NT2/D1 (cell line): ENCODE measurements at places on chromosomes 6 and 20.

DNA sequence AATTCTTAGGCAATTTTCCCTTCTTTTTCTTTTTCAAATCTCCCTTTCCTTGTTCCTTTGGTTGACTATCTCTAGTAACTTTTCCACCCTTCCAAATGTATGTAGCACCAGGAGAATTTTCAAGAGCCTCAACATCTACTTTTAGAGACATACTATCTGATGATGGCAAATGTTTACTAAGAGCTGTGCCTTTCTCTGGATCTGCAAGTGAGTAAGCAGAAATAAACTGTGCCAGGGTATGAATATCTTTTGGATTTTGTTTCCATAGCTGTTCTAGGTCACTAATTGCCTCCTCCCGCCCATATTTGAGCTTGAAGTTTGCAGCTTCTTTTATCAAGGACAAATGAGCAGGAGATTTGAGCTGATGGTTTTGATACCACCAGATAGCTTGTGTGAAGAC, 69.5 kb downstream of the GTF2H5 start:
- DNase-seq, result no peak

GRCh38 chr6:45626087-45626891, 248.6 kb upstream of the SUPT3H start:
- DNase-seq, result no peak

DNA sequence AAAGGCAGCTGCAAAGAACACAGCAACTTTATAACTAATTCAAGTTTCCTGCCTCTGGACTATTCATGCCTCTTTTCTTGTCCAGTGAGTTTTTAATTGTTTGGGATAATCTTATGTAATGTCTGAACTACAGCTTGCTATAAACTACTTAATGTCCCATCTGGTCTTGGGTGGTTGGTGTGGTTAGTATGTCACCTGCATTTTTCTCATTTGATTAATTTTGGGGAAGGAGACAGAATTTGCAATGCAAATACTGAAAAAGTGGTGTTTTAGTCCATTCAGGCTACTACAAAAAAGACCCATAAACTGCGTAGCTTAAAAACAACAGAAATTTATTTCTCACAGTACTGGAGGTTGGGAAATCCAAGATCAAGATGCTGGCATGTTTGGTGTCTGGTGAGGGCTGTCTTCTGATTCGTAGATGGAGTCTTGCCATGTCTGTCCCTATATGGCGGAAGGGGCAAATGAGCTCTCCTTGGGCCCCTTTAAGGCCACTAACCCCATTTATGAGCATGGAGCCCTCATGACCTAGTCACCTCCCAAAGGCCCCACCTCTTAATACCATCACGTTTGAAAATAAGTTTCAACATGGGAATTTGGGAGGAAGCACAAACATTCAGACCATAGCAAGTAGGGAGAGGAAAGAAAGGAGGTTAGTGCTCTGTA, 22.4 kb downstream of the RNF8 start:
- no peak for DNase-seq

DNA sequence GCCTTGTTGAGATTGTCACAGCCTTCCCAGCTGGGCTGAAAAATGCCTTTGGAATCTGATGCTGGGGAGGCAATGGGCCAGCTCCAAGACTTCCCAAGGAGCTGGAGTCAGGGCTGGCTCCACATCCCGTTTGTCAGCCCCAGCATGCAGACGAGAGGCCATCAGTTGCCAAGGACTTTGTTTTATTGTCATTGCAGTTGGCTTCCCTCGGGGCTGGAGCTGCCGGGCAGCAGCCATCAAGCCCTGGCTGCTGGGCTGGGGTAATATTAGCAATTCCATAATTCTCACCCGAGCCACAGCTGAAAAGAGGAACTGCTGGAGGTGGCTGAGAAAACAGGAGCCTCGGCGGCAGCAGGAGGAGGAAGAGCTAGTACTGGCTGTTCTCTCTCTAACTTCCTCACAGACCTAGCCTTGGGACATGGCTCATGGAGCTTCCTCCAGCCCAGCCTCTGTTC, 182.5 kb downstream of the CDC5L start:
- DNase-seq, result peak; percentile 27

GRCh38 chr6:33419580-33420490, at the start of gene SYNGAP1:
Gene SYNGAP1 (plus strand): TSS chr6:33420065. CDS start chr6:33420265, 200 bp downstream.
- DNase-seq, result no peak

GRCh38 chr6:50698546-50698945, 14.8 kb upstream of the TFAP2D start:
- DNase-seq, result no peak

- DNase-seq, result no peak
Observed at GRCh38 chr6:42378125-42378524, 73.6 kb downstream of the TRERF1 start.

DNA sequence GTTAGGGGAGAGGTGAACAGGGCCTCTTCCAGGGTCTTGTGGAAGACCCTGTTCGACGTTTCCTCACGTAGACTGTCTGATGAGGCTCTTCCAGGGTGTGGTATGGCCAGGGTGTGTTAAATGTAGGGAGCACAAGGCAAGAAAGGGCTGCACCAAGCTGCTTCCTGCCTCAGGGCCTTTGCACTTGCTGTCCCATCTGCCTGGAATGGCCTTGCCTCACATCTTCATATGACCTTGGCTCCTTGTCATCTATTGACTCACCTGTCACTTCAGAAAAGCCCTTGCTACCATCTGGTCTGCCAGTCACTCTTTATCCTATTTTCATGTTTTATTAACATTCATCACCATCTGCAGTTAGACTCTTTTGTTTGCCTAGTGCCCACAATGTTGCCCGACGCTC, 31.0 kb downstream of the E2F3 start:
- no peak for DNase-seq

GRCh38 chr6:112029045-112029822, 24.7 kb upstream of the CCN6 start:
- peak; percentile 55 for DNase-seq

DNA sequence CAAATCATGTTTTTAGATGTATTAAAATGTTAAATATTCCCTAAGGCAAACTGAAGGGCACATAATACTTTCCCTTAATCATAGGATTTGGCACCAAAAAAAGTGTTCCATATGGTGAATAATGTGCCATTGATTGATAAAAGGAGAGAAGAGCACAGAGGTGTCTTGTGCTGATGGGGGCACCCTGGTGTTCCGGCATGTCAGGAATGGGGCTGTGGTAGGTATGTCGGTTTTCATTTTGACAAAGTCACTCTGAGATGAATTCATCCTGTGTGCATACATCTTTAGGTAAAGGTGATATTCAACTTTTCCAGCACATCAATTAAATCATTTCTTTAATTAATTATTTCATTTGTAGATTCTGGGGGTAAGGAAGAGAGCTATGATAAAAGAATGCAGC, 36.8 kb downstream of the CENPW start:
- no peak for DNase-seq

GRCh38 chr20:56778765-56779195, 149.7 kb downstream of the TFAP2C start:
- DNase-seq, result no peak

GRCh38 chr20:44696315-44696714, 18.9 kb upstream of the CCN5 start:
- DNase-seq, result no peak

DNA sequence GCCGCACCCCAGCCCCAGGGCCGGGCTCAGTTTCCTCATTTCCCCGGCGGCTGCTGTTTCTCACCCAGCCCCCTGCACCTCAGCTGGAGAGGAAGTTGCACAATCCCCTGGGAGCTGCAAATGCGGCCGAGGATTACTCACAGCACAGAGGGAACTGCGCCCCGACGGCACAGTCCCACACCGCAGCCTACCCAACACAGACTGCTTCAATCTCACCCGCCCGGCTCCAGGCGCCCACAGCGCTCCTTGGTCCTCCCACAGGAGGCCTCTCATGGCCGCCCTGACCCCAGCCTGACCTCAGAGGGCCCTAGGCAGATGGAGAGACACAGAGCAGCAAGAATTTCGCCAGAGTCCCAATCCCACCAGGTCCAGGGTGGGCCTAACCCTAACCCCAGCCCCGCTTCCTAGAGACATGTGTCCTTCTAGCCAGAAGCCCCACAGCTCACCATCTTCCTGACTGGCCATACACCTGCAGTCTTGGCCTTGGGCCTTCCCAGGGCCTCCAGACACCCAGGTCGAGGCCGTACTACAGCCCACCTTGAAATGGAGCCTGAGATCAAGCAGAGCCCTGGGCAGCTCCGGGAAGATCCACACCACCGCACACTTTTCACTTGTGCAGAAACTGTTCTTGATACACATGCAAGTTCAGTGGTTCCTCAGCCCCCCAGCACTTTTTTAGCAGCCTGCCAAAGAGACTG, 11.7 kb downstream of the TFEB start:
- no peak for DNase-seq

GRCh38 chr6:29723666-29724588, 693 bp downstream of the HLA-F start:
- DNase-seq, result no peak

DNA sequence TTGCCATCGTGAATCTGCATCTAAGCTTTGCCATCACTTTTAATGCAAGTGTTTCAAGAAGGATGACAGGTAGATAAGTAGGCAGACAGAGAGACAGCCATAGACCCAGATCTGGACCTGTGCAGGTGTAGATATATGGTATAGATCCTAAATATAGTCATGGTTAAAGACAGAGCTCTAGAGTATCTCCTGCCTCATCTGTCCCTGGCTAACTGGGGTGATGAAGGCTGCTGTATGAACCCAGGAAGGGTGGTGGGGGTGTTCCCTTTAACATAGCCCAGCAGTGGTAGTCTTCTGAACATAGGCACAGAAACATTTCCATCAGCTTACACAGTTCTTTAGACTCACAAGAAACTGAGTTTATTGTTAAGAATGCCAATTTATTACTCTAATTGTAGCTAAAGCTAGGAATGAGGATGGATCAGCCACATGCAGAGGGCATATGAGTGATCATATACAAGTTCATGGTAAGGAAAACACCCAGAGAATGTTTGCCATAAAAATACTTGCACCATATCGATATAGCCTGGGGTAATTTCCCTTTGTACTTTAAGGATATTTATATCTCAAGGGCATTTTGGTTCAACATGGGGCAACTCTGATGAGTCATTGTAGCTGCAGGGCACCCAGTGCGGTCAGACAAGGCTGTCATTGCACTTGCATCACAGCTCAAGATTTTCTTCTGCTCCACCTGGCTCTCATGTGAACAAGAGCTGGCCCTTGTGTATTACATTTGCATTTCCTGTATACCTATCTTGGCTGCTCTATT, 587.2 kb downstream of the EPM2A start:
- no peak for DNase-seq
